Tibial nerve (tissue), 4 donors: ENCODE measurements at places on chromosomes 2 and 18.

DNA sequence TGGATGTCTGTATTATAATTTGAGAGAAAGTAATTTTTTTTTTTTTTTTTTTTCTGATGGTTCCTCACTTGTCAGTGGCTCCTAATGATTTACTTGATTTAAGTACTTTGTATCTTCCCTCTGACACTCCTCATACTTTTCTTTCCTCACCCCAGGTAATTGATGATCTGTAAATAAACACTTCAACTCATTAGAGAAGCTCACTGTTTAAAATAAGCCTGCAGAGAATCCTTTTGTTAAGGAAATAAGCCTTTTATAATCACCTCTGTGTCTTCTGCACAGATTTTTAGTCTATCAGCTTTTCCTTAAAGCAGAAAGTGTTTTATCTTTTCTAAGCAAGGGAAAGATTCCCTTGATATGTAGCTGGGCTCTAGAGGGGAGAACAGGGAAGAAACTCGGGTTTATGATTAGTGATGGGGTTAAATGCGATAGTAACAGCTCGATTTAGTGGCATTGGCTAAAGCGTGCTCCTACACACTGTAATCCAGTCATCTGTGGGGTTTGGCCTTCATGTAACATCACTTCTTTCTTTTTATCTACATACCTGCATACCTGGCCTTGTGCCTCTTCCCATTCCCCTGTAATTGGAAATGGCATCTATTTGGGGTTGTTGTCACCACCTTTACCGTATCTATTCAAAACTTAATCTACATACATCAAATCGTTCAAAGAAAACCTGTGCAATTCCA lies 60.1 kb upstream of the LRRTM1 start:
- no peak for DNase-seq

DNA sequence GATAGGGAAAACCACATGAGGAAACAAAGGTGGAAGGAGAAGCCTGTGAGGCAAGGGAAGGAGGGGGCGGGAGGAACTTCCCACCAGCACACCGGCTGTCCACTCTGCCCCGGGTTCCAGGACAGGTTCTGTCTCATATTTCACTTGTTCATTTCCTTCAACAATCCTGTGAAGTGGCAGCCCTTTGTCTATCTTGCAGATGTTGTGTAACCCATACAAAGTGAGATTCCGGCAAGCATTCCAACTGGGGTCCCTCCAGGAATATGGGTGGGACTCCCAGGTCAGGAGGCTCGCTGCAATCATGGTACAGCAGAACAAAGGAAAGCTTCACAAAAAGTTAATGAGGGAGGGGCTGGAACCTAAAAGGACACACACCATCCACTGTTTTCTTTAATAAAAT lies 271.3 kb upstream of the PXDN start:
- no peak for DNase-seq

DNA sequence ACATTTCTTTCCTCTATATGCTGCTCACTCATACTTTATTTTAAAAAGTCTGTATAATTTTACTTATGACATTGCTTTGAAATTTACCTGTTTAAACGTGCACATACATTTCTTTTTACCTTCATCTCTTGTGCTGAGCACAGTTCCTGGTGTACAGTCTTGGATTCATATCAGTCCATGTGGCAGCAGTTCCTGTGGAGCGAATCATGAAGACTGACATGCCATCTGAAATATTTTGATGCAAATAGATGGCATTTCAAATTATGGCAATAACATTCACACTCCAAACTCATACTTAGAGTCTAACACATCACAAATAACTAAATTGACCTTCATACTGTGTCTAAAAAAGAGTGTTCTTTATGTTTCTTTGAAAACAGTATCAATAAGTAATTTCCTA lies 90.3 kb upstream of the CDH2 start:
- DNase-seq, result no peak

- DNase-seq, result no peak
Measured at GRCh38 chr2:175170659-175171304, 2.8 kb upstream of the ATF2 start.

DNA sequence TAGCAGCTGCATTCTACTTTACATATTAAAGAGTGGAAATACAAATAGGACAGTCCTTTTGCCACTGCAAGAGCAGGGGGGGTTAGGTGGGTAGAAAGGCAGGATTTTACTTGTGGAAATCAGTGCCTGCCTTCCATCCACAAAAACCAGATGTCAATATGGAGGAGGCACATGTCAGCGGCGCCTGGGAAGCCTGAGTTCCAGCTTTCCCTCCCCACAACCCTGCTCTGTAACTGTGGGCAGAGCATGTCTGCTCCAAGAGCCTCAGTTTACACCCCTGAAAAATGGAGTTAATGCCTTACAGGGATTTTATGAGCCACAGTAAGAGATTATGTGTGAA lies 32.9 kb downstream of the STEAP3 start:
- DNase-seq, result no peak
